ENCODE measurements at places on chromosomes 6 and 20.
A peak's percentile ranks its signal among the peaks of the same experiment; 100 is the strongest.

DNA sequence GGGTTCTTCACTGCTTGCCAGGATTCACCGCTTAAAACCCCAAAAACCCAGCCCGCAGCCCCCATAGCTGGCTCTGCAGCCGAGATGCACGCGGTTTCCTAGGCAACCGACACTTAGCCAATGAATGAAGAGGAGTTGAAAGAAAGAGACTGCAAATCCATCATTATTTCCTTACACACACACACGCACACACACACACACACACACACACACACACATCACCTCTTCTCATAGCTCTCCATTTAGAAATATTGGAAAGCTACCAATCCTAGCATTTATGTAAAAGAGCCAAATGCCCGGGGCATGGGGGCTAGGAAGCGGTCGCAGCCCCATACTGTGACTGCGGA, 3.4 kb upstream of the TUBB2B start:
- no peak for DNase-seq

GRCh38 chr20:4150070-4150441, 134.7 kb upstream of the RNF24 start:
- DNase-seq: peak; percentile 28

DNA sequence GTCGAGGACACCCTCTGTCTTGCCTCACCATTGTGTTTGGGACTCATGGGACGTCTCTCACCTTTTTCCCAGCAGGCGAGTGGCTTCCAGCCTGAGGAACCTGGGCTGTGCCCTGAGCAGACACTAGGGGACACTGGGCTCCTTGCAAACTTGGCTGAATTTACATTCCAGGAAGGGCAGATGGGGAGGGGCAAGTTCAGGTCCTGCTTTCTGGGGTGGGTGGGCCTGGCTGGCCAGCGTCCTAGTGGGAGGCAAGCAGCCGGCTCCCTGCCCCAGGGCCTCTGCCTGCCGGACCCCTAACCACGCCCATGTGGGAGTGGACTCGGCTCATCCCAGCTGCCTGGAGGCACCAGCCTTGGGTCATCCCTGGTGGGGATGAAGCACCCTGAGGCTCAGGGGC, 48.2 kb upstream of the MLN start:
- DNase-seq: peak; percentile 23

GRCh38 chr6:165679326-165679725, 16.3 kb upstream of the PDE10A start:
- no peak for DNase-seq

- DNase-seq: peak; percentile 85
Measured at GRCh38 chr6:137297887-137298286, 78.7 kb upstream of the IFNGR1 start.

DNA sequence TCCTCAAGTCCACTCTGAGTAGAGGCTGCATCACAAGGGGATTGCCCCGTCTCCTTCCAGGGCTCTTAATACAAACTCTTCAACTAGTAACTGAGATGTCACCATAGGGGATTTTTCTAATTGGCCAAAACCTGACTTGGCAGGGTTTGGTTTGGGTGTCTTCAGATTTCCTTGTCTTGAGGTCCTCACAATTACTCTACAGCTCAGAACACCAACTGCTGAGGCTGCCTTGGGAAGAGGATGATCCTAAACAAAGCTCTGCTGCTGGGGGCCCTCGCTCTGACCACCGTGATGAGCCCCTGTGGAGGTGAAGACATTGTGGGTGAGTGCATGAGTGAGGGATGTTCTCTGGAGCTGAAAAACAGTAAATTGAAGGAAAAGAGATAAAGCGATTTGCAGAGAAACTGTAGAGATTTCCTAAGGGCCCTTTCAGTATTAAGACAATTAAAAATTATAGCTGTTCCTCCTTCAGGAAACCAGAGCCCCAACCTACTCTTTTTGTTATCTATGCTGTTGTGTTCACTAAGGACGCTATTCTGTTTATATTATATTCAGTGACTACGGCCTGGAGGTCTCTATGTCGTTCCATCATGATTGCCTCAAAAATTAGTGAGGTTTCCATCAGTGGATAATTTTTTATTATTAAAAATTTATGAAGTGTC, at the start of gene HLA-DQA1:
HLA-DQA1 (plus strand) TSS at position 188 of the 662 bp plus-strand sequence; CDS start at position 241, 53 bp downstream.
- DNase-seq: peak; percentile 42

DNA sequence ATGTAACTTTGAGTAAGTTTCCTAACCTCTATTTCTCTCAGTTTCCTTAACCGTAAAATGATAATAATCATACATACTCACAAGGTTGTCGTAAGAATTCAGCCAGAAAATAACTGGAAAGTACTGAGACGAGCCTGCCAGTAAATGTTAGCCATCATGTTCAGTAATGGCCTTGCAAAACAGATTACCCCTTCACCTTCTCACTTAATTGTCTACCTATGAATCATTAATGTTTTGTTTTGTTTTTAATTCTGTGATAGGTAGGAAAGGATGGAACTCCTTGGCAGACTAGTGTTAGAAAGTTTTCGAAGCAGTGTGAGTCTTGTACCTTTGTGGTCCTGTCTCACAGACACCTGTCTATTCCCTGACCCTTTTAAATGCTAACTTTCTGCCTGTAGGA, 50.6 kb downstream of the MAPK14 start:
- no peak for DNase-seq

- no peak for DNase-seq
Measured at GRCh38 chr6:43499028-43499815, 10.9 kb downstream of the LRRC73 start.

GRCh38 chr6:29617782-29618554, 15.0 kb downstream of the GABBR1 start:
- no peak for DNase-seq

GRCh38 chr20:59439243-59439642, 138.8 kb downstream of the EDN3 start:
- DNase-seq: no peak

DNA sequence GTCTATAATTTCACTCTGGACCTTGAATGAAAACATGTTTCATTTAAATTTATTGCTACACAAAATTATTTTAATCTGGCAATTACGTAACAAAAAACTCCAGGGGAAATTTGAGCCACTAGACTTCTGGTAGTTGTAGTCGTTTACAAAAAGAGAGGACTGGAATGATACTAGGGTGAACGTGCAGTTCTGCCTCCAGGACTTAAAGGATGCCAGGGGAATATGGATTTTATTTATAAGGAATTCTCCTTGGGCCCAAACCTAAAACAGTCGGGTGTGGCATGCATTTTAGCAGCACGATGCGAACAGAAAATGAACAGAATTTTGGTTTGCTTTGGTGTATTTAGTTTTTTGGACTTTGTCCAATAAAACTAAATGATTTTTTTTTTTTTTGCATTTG, 76.9 kb downstream of the PRL start:
- DNase-seq: no peak

DNA sequence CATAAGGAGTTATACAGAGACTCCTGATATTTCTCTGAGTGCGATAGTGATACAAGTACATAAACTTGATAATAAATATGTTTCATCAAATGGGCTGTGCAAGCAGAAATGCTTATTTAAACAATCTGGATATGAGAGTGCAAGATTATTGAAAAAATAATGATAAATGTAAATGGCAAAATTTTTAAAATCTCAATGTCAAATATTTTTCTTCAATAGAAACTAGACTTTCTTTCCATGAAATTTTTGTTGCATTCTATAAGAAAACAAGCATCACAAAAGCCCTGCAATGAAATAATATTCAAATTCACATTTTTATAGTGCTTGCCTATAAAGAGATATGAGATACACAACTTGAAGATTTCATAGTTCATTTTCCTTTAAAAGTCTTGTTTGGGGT, 2.7 kb downstream of the PACRG start:
- no peak for DNase-seq

GRCh38 chr20:59866338-59866737, 67.1 kb downstream of the SYCP2 start:
- no peak for DNase-seq

GRCh38 chr20:46775806-46776205, 66.4 kb downstream of the SLC2A10 start:
- no peak for DNase-seq

GRCh38 chr20:49230021-49230420, 10.8 kb downstream of the DDX27 start:
- DNase-seq: no peak

DNA sequence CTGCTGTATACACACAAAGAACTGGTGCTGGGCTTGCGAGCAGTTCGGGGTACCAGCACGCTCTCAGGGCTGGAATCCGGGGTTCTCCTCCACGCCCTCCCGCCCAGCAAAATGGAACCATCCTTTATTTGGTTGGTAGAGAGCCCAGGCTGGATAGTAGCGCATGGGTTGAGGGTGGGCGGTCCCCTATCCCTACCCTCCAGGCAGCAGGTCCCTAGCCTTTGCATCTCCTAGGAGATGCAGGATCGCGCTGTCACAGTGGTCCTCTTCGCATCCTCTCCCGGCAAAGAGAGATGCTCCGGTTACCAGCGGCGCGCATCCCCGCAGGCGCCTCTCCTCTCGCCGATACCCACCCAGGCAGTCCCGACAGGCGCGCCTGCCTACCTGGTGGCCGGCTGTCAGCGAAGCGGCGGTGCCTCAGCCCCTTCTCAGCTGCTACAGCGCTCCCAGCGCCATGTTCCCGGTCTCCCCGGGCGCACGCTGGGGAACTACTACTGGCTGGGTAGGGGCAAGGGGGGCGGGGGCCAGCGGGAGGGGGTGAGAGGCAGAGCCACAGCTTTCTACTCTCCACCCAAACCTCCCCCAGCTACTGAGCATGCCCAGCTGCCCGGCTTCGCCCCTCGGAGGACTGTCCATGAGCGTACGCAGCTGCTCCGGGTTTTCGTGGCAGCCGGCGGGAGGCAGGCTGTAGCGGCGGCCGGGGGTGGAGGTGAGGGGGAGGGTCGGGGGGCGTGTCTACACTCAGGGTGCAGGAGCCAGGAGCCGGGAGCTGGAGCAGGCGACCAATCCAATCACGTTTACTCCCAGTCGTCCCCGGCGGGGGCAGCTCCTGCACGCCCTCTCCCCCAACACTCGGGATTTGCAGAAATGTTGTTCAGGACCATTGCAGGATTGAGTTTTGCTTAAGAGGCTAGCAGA, at the start of gene PAK5:
PAK5 (minus strand) TSS at position 699 of the 918 bp plus-strand sequence. CDS start 194,748 bp downstream, outside the sequence.
- DNase-seq: no peak

DNA sequence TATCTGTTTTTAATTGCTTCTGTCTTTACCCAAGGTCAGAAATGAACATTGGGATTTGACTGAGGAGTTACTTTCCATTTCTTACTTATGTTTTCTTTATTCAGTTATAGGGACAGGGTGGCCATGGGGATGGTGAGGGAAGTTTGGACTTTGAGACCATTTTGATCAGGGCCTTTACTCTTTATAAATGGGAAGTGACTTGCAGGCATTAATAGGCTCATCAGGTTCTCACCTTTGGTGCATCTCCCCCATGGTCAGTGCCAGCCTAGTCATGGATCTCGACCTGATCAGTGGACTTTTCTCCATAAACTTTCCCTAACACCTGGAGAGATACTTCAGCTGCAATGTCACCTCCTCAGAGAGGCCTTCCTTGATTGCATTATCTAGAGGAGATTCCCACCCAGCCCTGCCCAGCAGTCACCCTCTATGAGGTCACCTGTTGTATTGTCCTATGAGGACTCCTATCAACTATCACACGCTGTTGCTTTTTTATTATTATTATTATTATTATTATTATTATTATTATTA, 16.8 kb upstream of the ZMYND8 start:
- DNase-seq: no peak

GRCh38 chr20:10795286-10796026, 121.7 kb upstream of the JAG1 start:
- DNase-seq: no peak

DNA sequence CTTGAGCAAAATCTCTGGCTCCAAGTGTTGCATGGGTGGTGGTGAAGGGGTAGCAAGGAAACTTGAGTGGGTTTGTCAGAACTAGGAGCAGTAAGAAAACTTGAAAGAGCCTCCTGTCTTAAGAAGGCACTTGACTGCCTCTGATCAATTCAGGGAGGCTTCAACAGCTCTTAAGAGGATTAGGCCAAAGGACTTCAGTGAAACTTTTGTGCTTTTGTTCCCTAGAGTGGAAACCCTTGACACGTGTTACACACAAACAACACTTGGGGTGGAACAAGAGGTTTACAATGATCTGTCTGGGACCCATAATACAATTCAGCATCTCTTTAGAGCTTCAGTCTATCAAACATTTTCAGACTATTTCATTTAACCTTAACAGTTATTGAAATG, 80.1 kb upstream of the ARMC2 start:
- no peak for DNase-seq

- DNase-seq: peak; percentile 39
Measured at GRCh38 chr20:32648761-32649650, 24.7 kb downstream of the C20orf203 start.

- no peak for DNase-seq
Measured at GRCh38 chr20:48354903-48355302, 472.9 kb downstream of the PREX1 start.

- DNase-seq: peak; percentile 56
Measured at GRCh38 chr6:137043710-137044365, 927 bp downstream of the IL20RA start.

DNA sequence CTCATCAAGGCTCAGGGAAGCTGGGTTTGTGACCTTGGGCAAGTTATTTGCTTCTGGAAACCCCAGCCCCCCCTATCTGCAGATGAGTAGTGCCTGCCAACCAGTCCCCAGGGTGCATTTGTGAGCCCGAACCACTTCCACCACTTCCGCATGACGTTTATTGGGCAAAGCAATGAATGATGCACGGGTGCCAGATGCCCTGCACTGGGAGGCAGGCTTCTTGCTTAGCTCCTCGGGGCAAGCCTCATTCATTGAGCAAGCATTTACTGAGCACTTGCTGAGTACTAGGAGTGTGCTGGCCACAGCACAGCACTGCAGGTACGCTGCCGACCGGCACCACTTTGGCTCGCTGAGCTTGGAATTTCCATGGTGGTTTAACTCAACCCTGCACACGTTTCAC, 60.2 kb downstream of the GNAS-AS1 start:
- no peak for DNase-seq

DNA sequence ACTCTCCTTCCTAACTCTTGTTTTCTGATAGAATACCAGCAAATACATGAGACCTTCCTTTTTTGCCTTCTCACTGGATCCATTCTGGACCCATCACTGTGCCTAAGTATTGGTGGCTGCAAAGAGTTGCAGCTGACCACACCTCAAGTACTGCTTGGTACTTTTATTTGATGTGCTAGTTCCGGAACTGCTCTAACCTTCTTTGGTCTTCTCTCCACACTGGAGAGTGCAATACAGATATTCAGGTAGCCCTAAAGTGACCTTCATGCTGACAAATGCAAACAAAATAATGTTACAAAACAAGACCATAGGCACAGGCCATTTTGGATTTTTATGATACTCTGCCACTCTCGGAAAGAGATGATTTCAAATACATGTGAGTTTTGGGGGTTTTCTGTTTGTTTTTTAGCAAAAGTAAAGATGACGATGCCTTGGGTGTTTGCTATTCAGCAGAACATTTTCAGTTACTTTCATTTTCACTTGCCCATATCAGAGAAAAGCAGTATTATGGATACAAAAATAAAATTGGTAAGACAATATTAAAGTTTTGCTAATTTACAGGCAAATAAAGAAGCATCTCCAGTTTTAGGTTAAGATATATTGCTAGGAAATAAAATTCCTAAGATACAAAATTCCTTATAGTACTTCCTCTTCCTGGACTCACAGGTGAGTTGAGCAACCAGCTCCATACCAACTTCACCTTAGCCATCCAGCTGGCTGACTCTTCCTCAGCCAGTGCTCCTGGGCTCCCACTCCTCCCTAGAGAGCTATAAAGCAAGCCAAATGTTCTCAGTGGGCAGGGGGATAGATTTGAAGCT, 42.0 kb downstream of the PTPRK start:
- DNase-seq: no peak
